Activated CD8-positive, alpha-beta memory T cell treated with anti-CD3 and anti-CD28 coated beads for 1 hour (primary cell): ENCODE measurements at places on chromosomes 2 and 18.

DNA sequence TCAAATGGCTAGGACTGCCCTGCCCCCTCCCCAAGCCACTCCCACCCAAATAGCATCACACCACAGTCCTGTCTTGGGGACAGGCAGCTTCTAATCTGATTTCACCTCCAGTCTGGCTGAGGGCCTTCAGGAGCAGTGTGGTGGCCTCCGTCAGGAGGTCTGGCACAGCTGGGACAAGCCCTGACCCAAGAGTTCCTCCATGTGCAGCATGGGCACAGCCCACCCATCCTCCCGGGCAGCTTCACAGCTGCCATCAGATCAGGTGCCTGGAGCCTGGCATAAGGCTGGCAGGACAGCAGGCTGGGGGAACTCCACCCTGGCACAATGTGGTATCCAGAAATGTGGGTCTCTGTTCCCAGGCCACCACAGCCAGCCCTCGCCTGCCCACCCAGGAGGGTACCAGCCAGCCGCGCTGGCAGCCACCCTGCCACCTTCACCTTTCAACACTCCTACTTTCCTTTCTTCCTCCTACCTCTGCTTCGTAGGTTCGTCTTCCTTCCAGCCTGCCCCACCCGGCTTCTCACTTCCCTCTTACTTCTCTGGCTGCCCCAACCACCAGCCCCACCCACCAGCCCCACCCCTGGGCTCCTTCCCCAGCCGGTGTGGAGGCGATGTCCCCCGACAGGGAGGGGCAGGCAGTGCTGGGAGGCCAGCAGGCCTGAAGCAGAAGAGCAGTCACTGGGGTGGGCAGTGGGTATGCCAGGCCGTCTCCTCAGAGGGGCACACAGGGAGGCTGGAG, at the start of gene CAPG:
Gene CAPG (minus strand): TSS at position 522 of the 739 bp plus-strand sequence. CDS start 8,221 bp downstream, outside the sequence.
- DNase-seq = no peak

DNA sequence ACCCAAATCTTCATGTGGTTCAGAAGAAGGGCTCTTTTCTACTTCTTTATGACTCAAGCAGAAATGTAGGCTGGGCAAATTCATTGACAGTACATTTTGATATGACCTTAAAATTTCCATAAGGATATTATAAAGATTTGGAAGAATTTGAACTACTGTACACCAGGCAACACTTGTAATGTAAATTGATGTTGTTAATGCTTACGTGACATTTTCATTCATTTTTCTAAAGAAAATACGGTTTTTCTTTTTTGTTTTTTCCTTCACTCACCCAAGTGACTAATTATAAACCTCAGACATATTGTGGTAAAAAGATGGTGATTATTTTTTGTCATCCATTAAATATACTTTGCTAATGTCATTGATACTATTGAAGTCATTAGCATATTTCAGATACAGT, 17.4 kb downstream of the AFTPH start:
- no peak for DNase-seq

- no peak for DNase-seq
Observed at GRCh38 chr18:36139245-36139644, 9.5 kb downstream of the ELP2 start.

- no peak for DNase-seq
Observed at GRCh38 chr2:26595146-26595545, 46.0 kb downstream of the CIB4 start.

- no peak for DNase-seq
Observed at GRCh38 chr2:10253596-10254372, 48.9 kb upstream of the HPCAL1 start.

- no peak for DNase-seq
Observed at GRCh38 chr18:13406736-13407135, 188.2 kb downstream of the LDLRAD4 start.
